Stimulated activated CD8-positive, alpha-beta memory T cell treated with anti-CD3 and anti-CD28 coated beads, Interleukin-12 subunit alpha, Interleukin-12 subunit beta, amount 100 ng/mL, for 1 hour (primary cell): ENCODE measurements at places on chromosomes 2 and 18.

GRCh38 chr2:68987021-68987503 lies 12.6 kb downstream of the GKN1 start:
- no peak for DNase-seq

DNA sequence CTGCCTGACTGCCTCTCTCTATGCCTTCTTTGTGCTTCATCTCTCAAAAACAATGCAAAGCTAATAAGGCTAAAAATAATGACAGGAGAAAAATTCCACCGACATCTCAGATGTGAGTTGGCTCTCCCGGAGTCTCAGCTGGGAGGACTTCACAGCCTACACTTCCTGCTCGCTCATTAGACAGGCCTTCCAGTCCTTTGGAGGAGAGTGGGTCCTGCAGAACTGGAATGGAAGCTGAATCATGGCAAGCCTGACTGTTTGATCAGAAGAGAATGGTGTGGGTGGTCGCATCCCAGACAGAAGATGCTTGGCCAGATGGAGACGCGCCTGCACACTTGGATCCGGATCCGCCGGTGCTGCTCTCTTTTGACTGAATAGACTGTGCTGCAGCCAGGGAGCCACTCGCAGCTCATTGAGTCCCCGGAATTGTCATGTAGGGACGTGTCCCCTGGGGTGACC lies 49.7 kb downstream of the TRIB2 start:
- DNase-seq, result no peak

GRCh38 chr2:27756544-27757498 lies 14.7 kb upstream of the MRPL33 start:
- no peak for DNase-seq

DNA sequence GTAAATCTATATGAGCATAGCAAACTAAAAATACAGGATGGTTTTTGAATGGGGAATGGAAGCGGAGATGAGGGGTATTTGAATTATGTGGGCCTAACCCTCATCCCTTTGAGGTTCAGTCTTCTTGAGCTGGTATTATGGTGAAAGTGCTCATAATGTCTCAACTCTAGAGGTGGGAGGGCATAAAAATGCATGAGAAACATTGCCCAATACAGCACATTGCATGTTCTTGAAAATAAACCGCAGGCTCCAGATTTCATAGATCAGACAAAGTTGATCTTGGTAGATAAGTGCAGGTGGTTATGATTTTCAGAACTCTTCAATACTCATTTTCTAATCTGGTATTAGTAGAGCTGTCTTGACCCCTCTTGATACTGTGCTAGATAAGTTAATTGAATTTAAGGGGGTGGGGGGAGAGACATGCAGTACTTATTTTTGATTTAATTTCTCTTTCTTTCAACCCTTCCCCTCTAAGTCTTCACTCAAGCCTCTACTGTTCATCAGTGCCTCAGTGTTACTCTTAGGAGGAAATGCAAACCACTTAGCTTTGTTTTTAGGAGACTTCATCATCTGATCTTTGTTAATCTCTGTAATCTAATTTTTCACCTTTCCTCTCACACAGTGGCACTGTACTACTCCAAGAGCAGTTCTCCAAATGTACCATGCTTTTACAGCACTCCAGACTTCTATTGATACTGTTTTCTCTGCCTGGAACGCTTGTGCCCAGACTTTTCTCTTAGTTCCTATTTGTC lies 22.2 kb downstream of the XRCC5 start:
- DNase-seq, result no peak

GRCh38 chr2:41283079-41283775 lies 764.6 kb upstream of the PKDCC start:
- DNase-seq, result no peak

DNA sequence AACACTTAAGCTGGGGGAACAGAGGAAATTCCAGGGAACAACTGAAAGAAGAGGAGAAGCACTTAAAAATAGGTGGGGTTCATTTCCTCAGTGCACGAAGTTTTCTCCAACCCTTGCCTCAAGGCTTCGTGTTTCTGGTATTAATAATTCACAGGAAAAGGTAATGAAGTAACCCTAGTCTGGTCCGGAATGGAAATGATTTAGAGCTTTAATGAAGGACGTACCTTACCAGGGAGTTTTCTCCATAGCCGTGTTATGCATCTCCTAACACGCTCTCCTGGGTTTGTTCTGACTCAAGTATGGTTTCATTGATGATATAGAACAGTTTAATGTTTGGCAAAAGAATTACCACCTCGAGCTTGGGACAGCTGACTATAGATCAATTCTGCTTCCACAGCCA lies 214.2 kb downstream of the MTX2 start:
- DNase-seq, result no peak

- no peak for DNase-seq
Observed at GRCh38 chr2:112583497-112584133, 794 bp upstream of the CHCHD5 start.

DNA sequence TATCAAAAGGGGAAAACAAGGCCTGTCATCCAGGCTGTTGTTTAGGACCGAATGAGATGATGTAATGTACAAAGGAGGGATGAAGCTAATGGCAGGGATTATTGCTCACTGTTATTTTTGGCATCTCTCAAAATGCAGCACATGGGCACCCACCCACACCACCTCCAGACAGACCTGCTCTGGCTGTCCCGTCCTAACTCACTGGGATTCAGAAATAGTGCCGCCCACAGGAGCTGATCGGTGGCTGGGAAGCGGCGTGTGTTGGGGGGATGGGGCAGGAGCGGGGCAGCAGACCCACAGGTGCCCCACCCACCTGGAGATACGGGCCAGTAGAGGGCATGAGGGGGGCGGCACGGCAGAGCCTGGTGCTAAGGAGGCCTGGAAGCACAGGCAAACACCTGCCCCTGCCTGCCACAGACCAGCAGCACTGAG lies 52.2 kb downstream of the CRACDL start:
- DNase-seq, result no peak

DNA sequence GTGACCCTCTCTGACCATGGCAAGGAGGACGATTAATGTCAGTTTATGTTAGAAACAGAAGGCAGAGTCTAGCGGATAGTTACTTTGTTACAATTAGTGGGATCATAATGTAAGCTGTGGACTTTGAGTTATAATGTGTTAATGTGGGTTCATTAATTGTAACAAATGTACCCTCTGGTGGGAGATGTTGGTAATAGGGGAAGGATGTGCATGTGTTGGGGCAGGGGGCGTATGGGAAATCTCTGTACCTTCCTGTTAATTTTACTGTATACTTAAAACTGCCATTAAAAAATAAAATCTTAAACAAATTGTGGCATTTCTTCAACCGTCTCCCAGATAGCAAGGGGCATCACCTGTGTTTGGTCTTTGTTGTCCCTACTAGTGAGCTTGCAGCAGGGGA lies 4.8 kb downstream of the UBE2F start:
- DNase-seq, result no peak

DNA sequence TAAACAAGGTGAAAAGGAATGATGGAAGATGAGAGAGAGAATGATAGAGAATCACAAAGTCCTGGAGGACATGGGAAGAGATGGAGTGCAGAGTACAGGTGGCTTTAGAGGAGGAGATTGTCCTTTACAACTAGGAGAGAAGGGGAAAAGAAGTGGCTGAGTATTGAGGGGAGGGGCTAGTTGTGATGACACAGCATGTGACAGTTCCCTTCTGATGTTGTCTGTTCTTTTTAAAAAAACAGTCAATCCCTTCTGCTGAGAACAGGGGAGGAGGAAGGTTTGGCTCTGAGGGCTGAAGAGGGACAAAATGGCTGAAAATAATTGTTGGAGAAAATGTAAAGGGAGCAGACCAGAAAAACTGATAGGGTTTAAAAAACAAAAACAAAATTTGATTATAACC lies 44.0 kb downstream of the STEAP3 start:
- no peak for DNase-seq

DNA sequence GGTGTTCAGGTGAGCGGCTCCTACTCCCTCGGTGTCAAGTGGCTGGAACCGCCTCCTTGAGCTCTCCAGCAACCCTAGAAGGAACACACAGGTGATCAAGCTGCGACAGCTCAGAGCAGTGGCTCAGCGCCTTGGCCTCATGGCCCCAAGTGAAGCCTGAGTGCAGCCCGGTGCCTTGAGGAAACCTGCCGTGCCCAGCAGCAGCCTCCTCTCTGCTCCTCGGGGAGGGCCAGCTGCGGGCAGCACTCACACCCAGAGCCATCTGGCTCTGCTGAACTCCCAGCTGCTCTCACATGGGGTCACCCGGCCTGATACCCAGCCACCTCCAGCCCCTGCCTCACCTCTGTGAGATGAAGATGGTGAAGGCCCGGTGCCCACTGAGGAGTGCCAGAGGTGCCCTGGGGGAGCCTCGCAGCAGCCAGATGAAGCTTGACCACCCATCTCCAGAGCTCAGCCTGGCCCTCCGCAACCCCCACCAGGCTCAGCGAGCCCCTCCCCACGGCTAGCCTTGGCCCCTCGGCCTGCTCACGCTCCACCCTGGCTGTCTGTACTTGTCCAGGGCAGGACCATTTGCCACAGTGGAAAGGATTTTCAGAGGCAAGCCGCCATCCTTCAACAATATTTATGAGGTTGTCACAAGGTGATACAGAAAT lies 70.6 kb upstream of the RAB6C start:
- no peak for DNase-seq

DNA sequence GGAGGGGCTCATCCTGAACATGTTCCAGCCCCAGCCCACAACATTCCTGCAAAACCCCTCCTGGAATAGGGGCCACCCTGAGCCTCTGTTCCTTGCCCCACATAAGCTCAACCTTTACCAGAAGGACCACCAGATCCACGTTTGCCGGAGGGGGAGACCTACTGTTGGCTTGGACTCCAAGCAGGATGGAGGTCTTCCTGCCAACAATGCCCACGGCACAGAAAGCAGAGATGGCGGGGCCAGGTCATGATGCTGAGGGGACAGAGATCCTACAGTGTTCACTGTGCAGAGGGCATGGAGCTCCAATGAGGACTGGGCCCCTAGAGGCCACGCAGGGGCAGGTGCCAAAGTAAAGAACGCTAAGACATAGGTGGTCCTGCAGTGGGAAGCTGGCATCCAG lies 98.5 kb upstream of the RAB6C start:
- DNase-seq, result no peak

DNA sequence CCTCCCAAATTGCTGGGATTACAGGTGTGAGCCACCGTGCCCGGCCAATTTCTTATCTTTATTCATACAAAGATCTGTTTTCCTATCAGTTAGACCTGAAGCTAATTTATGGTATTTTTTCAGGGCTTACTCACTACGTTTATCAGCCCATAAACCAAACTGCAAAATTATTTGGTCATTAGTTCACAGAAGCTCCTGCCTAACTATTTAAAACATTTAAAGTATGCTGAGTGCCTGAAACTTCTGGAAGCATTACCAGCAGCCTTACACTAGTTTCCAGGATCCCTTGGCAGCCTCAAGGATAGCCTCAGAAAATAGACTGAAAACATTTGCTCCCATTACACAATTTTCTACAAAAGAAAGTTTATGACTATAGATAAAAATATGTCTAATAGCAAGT lies 68.8 kb downstream of the GALNT13 start:
- no peak for DNase-seq

- DNase-seq, result no peak
Observed at GRCh38 chr2:50491541-50492476, 540.1 kb downstream of the NRXN1 start.

- DNase-seq, result no peak
Observed at GRCh38 chr2:64657411-64657810, 3.7 kb upstream of the SERTAD2 start.

DNA sequence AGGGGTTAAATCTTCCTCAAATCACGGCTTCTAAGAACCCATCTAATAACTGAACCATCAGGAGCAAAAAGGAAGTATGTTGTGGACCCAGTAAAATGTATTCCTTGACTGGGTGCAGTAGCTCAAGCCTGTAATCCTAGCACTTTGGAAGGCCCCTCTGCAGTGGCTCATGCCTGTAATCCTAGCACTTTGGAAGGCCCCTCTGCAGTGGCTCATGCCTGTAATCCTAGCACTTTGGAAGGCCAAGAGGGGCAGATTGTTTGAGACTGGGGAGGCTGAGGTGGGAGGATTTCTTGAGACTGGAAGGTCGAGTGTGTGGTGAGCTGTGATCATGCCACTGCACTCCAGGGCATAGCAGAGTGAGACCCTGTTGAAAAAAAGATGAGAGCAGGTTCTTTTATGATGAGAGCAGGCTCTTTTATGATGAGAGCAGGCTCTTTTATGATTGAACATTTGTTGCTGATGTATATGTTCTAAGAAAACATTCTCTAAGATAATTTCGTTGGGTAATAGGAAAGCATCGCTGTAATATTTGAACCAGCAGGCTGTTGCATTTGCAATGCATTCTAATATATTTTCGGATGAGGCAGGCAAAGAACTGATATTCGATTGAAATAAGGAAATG lies 3.5 kb upstream of the PARD6G start:
- no peak for DNase-seq

GRCh38 chr2:65227020-65227455 lies 593 bp upstream of the ACTR2 start:
- no peak for DNase-seq

- DNase-seq, result no peak
Observed at GRCh38 chr18:45275367-45276113, 339.7 kb upstream of the SLC14A2 start.

- DNase-seq, result no peak
Observed at GRCh38 chr18:27274901-27275300, 89.8 kb upstream of the CHST9 start.

DNA sequence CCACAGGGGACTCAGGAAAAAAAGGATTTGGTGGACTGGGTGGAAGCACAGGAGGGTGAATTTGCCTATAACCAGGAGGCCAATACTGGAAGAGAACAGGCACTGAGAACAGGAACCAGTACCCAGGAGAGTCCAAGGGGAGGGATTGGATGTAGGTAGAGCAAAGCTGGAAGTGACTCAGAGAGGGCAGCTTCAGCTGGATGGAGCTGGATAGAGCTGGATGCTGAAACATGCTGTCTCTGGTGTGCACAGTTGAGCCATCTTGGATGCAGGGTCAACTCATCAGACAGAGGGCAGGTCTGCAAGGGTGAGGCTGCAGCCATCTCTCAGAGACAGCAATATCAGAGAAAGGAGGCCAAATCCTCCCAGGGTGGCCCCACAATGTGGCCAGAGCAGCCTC lies 134.0 kb downstream of the GALNT14 start:
- no peak for DNase-seq

DNA sequence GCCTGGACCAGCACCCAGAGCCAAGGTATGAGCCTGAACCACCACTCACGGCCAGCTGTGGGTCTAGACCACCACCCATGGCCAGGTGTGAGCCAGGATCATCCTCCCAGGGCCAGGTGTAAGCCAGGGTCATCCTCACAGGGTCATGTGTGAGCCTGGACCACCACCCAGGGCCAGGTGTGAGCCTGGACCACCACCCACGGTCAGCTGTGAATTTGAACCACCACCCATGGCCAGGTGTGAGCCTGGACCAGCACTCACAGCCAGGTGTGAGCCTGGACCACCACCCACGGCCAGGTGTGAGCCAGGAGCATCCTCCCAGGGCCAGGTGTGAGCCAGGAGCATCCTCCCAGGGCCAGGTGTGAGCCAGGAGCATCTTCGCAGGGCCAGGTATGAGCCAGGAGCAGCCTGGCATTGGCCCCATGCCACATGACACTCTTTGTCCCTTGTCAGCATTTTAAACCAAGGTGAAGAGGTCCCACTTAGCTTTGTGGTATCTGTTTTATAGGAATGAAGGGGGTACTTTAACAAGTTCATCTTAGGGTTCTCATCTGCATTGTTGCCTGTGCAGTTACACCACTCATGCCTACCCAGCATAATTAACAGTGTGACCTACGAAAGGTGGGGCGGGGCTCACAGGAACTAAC lies 71.2 kb downstream of the AGAP1 start:
- DNase-seq, result no peak

- no peak for DNase-seq
Observed at GRCh38 chr2:98405301-98405700, 39.4 kb upstream of the INPP4A start.

- DNase-seq, result no peak
Observed at GRCh38 chr2:113831161-113831560, 58.7 kb upstream of the ACTR3 start.
